Osteoblast (primary cell): ENCODE measurements at places on chromosomes 16 and 17. TPM values are rescaled to one million over a fixed set of nuclear protein-coding genes. Genes with fewer than 3 reads are reported as not detected.

DNA sequence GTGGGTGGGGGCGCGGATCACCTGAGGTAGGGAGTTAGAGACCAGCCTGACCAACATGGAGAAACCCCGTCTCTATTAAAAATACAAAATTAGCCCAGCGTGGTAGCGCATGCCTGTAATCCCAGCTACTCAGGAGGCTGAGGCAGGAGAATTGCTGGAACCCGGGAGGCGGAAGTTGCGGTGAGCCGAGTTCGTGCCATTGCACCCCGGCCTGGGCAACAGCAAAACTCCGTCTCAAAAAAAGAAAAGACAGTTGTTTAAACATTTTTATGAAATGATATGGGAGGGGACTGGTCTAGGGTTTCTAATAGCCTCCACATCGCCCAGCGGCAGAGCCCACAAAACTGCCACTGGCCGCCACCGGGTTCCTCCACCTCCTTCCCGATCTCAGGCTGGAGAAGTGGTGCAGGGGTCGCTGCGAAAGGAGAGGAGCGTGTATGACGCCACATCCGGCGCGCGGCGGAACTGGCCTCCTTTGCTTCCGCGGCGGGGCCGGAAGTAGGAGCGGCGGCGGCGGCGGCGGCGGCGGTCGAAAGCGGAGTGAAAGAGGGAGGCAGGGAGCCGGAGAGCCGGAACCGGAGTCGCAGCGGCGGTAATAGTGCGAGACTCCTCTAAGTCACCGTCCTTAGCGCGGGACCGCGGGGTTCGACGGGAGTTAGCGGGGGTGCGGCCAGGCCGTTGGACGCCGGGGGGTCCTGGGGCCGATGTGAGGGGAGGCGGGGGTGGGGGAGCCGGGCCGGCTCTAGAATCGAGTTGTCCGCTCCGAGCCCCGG lies at the start of gene PPP4C:
TSS of gene PPP4C (plus strand) at position 492 of the 773 bp plus-strand sequence. CDS start 384 bp downstream, outside the sequence.
- H3K36me3 ChIP-seq: peaks cover 54% of the 10 kb centered on the region
- DNase-seq: peak; percentile 99
- peaks cover 17% of the 10 kb centered on the region for H3K4me1 ChIP-seq
- peak within 1 kb of the TSS; percentile 99 for H3K4me3 ChIP-seq
- H3K27ac ChIP-seq: peak within 1 kb of the TSS; percentile 70
- no peaks in the 10 kb centered on the region for H3K27me3 ChIP-seq

GRCh38 chr17:10683853-10684252 lies 13.5 kb downstream of the SCO1 start:
- H3K27me3 ChIP-seq: no peaks in the 10 kb centered on the region
- H3K4me3 ChIP-seq: no peak overlapping the region
- peak overlapping the region; percentile 4 for H3K27ac ChIP-seq

- H3K27me3 ChIP-seq: no peaks in the 10 kb centered on the region
- no peak for DNase-seq
- H3K4me1 ChIP-seq: peaks cover 30% of the 10 kb centered on the region
- peak overlapping the region; percentile 39 for H3K27ac ChIP-seq
- H3K36me3 ChIP-seq: no peaks in the 10 kb centered on the region
These were observed 264.7 kb downstream of the PARN start for GRCh38 chr16:14365200-14365851.

GRCh38 chr16:50696575-50697420 lies 3.4 kb downstream of the NOD2 start:
- peaks cover 19% of the 10 kb centered on the region for H3K27me3 ChIP-seq
- H3K27ac ChIP-seq: no peak overlapping the region
- no peaks in the 10 kb centered on the region for H3K36me3 ChIP-seq
- DNase-seq: no peak
- no peak overlapping the region for H3K4me3 ChIP-seq

OR3A3 gene
- not detected in 2 replicates for total RNA-seq
